GF-D8 (cell line): ENCODE measurements at places on chromosomes 5 and 9.

DNA sequence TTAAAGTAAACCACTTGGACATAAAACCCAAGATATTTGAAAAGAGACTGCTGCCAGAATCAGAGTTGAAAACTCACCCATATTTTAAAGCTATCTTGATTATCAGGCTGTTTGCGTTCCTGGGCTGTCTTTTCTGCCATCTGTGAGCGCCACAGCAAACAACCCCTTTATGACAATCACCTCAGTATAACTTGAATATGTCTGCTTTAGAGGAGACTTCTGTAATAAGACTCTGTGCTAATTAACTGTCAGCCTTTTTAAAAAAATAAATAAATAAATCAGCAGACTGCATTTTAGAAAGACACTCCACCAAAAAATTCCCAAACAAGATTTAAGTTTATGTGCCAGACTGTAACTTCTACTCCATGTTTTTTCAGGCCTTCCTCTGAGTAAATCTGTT is 375.7 kb upstream of the CCNH start:
- DNase-seq: no peak

- no peak for DNase-seq
Measured at GRCh38 chr9:16445141-16445920, 425.1 kb downstream of the BNC2 start.

GRCh38 chr9:806285-807156 is 35.0 kb upstream of the DMRT1 start:
- DNase-seq: no peak

DNA sequence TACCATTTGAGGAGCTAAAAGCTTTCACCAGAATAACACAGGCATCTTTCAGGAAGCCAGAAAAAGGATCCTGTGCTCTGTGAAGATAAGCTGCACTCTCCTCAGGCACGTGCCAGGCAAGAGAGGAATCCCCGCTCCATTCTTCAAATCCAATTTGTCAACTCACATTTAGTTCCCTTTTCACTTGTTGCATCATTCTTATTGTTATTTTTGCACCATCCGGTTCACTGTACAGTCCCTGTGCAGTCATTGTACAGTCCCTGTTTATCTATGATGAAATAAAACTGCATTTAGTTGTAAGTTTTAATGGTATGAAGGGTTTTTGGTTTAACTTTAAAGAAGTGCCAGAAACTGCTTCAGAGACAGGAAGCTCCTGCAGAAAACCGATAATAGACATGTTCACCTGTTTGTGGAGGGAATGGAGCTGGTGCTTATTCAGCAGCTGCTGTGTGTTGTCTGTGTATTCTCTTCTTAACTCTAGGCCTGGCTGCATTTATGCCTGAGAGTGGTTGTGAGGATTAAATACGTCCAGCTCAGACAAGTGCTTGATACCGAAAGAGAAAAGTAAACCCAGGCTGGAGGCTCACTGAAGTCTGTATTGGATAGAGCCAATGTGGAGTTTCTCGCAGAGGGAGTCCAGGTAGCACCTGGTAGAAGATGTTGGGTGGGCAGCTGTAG is 22.4 kb downstream of the IFNW1 start:
- DNase-seq: peak; percentile 86

GRCh38 chr5:21649969-21650368 is 1203.2 kb downstream of the CDH12 start:
- no peak for DNase-seq

DNA sequence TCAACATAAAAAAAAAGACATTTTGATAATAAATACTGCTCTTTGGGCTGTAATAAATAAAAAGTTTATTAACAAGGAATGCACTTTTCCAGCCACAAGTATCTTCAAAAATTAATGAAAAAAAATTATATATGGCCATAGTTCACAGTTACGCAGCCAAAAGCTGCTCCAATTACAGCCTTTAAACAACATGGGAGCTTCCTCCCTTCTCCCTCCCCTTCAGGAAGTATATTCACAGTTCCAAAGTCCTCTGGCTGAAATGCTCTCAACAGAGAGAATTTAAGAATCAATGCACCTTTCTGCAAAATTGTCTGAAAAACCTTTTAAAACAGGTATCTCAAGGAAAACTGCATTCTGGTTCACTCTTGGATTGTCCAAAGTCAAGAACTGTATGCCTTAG is 5.9 kb downstream of the PLK2 start:
- no peak for DNase-seq

GRCh38 chr5:137561608-137562007 is 62.5 kb upstream of the SPOCK1 start:
- no peak for DNase-seq

DNA sequence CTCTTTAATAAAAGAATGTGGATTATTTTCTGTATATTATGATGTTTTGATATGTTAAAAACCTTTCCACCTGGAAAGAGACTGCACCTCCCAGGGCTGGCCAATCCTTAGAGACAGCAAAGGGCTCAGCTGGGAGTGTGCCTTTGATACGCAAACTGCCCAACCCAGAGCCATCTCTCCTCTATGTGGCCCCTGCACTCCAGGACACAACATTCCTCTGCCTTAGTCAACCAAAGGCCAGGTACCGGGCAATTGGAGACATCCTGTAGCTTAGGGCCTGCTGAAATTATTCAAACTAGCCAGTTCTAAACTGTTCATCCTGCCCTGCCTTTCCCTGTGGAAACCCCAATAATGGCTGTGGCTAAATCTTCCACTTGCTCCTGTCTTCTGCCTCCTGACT is 5.0 kb upstream of the HSPB3 start:
- no peak for DNase-seq

- DNase-seq: no peak
Measured at GRCh38 chr5:143145243-143146160, 258.0 kb downstream of the NR3C1 start.

GRCh38 chr5:119411361-119412278 is 40.7 kb upstream of the HSD17B4 start:
- peak; percentile 33 for DNase-seq

- DNase-seq: no peak
Measured at GRCh38 chr9:133151041-133151440, 12.7 kb downstream of the GBGT1 start.

DNA sequence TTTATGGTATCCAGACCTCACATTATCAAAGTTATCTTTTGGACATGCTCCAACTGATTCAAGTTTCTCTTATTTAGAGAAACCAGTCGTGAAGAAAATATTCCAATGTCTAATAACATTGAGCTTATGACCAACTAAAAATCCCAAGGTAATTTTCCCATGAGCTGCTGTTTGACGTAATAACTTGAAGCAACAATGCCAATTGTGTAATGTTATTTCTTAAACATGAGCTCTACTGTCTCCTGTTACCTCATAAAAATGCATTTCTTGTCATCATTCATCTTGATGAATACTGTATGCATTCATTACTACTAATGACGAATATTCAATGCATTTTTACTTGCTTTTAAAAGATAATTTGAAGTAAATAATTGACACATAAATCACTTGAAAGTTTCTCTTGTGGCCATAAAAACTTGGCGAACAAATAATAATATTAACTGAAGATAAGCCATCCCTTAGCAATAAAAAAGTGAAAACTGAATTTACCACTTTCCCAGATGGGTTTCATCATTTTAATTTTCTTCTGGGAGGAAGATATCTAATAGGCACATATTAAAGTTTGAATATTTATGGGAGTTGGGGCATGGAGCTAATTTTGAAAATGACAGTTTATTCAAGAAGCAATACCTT is 424 bp upstream of the MARCOL start:
- DNase-seq: no peak

DNA sequence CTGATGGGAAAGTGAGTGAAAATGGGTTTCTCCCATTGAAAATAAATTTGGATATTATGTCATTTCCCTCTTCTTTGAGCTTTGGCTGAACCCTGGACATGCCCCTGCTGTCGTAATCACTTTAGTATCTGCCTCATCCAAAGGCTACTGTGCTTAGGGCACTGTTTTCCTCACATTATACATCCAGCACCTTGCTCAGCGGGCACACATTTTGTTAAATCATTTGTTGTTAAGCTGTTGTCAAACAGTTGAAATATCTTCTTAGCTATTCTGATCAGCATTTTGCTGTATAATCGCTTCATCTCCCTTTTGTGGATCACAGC is 352.7 kb upstream of the CD180 start:
- no peak for DNase-seq

DNA sequence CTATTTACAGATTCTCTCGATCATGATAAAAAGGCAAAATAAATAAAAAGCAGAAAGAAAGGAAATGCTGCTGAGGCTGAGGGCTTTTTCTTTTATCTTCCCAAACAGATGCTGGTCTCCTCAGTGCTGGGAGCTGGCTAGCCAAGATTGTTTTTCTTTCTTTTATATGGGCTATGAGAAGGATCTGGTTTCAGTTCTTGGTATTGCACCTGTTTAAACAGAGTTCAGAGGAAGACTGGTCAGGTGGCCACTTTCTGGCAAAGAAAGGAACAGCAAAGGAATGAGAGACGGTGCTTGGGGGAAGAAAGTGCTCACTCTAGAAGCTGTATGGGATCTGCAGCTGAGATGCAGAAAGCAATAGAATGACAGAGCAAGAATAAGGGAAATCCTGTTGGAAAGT is 88.9 kb downstream of the SLF1 start:
- no peak for DNase-seq

- no peak for DNase-seq
Measured at GRCh38 chr9:4955836-4956235, 29.2 kb upstream of the JAK2 start.

- no peak for DNase-seq
Measured at GRCh38 chr5:107119656-107120055, 551.1 kb downstream of the EFNA5 start.

- DNase-seq: no peak
Measured at GRCh38 chr9:15553528-15553898, 670 bp downstream of the CCDC171 start.
